ENCODE measurements at places on chromosomes 7 and 10. TPM values are rescaled to one million over a fixed set of nuclear protein-coding genes. Genes with fewer than 3 reads are reported as not detected.

Gene CTNNA3
- total RNA-seq: 0.29 TPM

Gene TMEM139
- 0.15 TPM for total RNA-seq

Gene AKR1C4
- not detected for total RNA-seq

Gene PIP
- total RNA-seq: not detected

Gene ANKRD7
- not detected for total RNA-seq

Gene GBX1
- total RNA-seq: not detected

Gene CUZD1
- total RNA-seq: not detected

Gene ZPBP
- not detected for total RNA-seq

GRCh38 chr10:46035923-46036849, 5.8 kb upstream of the NCOA4 start:
- no peak overlapping the region for H3K27ac ChIP-seq
- H3K27me3 ChIP-seq: no peaks in the 10 kb centered on the region
- H3K4me1 ChIP-seq: no peaks in the 10 kb centered on the region
- H3K4me3 ChIP-seq: no peak overlapping the region
- H3K36me3 ChIP-seq: no peaks in the 10 kb centered on the region
- no peak for DNase-seq

DNA sequence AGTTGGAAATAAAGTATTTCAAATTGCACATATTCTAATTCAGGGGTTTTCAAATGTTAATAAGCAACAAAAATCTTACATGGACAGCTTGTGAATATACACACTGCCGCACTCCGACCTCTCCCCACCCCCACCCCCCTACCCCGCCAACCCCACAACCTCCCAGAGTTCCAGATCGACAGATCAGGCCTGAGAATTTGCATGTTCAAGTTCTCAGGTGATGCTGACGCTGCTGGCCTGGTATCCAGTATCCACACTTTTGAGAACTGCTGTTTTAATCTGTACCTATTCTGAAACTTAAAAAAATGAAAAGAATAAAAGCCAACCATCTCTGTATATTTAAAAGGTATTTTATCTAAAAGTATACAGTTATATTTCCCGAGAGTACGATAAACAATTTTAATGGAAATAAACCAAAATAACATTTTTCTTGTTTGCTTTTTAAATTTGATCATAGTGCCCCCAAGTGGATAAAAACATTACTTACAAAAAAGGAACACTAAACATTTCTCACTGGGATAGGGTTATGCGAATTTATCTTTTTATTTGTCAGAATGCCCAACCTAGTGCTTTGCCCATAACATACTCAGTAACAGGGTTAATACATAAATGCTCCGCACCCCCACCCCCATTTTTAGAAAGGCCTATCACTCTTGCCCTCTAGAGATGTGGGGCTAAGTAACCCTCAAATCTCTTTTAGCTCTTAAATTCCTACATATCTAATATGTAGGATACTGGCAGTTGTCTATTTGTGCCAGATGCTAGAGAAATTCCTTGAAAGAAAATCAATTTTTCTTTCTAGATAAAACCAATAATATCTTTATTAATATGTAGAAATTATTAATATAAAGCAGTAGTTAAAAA, 166.3 kb downstream of the RNF133 start:
- H3K27me3 ChIP-seq: no peaks in the 10 kb centered on the region
- H3K4me3 ChIP-seq: no peak overlapping the region
- DNase-seq: no peak

DNA sequence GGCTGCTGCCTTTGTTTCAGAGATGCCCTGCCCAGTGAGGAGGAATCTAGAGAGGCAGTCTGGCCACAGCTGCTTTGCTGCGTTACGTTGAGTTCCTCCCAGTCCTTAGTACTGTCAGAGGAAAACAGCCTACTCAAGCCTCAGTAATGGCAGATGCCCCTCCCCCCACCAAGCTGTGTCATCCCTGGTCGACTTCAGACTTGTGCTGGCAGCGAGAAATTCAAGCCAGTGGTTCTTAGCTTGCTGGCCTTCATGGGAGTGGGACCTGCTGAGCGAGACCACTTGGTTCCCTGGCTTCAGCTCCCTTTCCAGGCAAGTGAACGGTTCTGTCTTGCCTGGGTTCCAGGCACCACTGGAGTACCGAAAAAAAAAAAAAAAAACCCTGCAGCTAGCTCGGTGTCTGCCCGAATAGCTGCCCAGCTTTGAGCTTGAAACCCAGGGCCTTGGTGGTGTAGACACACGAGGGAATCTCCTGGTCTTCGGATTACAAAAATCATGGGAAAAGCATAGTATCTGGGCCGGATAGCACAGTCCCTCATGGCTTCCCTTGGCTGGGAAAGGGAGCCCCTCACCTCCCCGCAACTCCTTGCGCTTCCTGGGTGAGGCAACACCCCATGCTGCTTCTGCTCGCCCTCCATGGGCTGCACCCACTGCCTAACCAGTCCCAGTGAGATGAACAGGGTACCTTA, 9.1 kb downstream of the SDHAF3 start:
- no peak for DNase-seq
- no peaks in the 10 kb centered on the region for H3K27me3 ChIP-seq
- no peak overlapping the region for H3K27ac ChIP-seq
- no peaks in the 10 kb centered on the region for H3K36me3 ChIP-seq
- no peak overlapping the region for H3K4me3 ChIP-seq

- H3K4me1 ChIP-seq: peaks cover 27% of the 10 kb centered on the region
- H3K27me3 ChIP-seq: peaks cover 17% of the 10 kb centered on the region
- H3K36me3 ChIP-seq: no peaks in the 10 kb centered on the region
- no peak overlapping the region for H3K4me3 ChIP-seq
These were observed 23.5 kb upstream of the BPGM start for GRCh38 chr7:134623193-134623592.

DNA sequence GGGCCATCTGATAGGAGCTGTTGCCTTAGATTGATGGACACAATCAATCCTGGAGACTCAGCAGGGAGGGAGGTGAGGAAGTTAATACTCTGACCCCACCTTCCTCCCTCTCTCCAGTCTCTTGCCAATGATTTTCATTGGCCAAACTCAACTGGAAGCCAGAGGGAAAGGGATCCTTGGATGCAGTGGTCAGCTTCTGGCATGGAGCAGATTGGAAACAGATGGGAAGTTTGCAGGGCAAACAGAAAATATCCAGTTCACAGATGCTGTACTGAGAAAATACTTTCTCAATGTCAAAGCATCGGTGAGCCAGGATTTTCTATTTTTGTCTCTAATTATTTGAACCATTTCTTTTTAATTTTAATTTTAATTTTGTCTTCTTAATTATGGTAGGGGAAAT, 170.8 kb downstream of the BBS9 start:
- no peaks in the 10 kb centered on the region for H3K36me3 ChIP-seq
- no peaks in the 10 kb centered on the region for H3K4me1 ChIP-seq
- no peaks in the 10 kb centered on the region for H3K27me3 ChIP-seq
- no peak for DNase-seq
- H3K27ac ChIP-seq: no peak overlapping the region

GRCh38 chr7:26777385-26777784, 87.0 kb downstream of the SKAP2 start:
- no peak for DNase-seq
- H3K36me3 ChIP-seq: no peaks in the 10 kb centered on the region
- H3K27me3 ChIP-seq: no peaks in the 10 kb centered on the region
- H3K27ac ChIP-seq: no peak overlapping the region
- no peak overlapping the region for H3K4me3 ChIP-seq

DNA sequence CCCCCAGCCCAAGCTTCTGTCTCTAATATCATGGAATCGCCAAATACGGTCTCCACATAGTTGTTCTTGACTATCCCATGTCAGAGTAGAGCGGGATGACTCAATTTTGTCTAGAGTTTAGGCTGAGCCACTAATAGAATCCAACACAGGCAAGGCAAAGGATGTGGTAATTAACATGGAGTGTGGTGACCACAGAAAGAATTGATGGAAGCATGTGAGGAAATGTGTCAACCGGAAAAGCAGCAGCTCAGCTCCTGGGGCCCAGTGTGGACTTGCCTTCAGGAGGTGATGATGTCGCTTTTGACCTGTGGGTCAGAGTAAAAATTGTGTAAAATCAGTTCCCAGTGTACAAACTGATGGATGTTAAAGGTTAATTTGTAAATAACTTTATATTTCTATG, 139.3 kb upstream of the KLF6 start:
- DNase-seq: no peak
- no peaks in the 10 kb centered on the region for H3K4me1 ChIP-seq
- H3K36me3 ChIP-seq: no peaks in the 10 kb centered on the region
- H3K4me3 ChIP-seq: no peak overlapping the region

- peaks cover under 1% of the 10 kb centered on the region for H3K4me1 ChIP-seq
- no peaks in the 10 kb centered on the region for H3K27me3 ChIP-seq
- no peak overlapping the region for H3K27ac ChIP-seq
- no peaks in the 10 kb centered on the region for H3K36me3 ChIP-seq
- H3K4me3 ChIP-seq: no peak overlapping the region
- DNase-seq: no peak
These were observed 364.8 kb upstream of the IGFBP3 start for GRCh38 chr7:46285878-46286277.

GRCh38 chr10:99850021-99850766, 67.8 kb downstream of the ABCC2 start:
- no peak overlapping the region for H3K4me3 ChIP-seq
- DNase-seq: no peak
- no peaks in the 10 kb centered on the region for H3K36me3 ChIP-seq

GRCh38 chr10:36345175-36345533, 703.1 kb upstream of the FZD8 start:
- H3K4me3 ChIP-seq: no peak overlapping the region
- H3K36me3 ChIP-seq: no peaks in the 10 kb centered on the region
- H3K27ac ChIP-seq: no peak overlapping the region
- DNase-seq: no peak
- H3K4me1 ChIP-seq: no peaks in the 10 kb centered on the region

- H3K4me3 ChIP-seq: peak overlapping the region; percentile 75
- peak overlapping the region; percentile 94 for H3K27ac ChIP-seq
- H3K4me1 ChIP-seq: peaks cover 45% of the 10 kb centered on the region
- H3K27me3 ChIP-seq: peaks cover 51% of the 10 kb centered on the region
These were observed 1.0 kb downstream of the CHST15 start for GRCh38 chr10:124092250-124092859.

DNA sequence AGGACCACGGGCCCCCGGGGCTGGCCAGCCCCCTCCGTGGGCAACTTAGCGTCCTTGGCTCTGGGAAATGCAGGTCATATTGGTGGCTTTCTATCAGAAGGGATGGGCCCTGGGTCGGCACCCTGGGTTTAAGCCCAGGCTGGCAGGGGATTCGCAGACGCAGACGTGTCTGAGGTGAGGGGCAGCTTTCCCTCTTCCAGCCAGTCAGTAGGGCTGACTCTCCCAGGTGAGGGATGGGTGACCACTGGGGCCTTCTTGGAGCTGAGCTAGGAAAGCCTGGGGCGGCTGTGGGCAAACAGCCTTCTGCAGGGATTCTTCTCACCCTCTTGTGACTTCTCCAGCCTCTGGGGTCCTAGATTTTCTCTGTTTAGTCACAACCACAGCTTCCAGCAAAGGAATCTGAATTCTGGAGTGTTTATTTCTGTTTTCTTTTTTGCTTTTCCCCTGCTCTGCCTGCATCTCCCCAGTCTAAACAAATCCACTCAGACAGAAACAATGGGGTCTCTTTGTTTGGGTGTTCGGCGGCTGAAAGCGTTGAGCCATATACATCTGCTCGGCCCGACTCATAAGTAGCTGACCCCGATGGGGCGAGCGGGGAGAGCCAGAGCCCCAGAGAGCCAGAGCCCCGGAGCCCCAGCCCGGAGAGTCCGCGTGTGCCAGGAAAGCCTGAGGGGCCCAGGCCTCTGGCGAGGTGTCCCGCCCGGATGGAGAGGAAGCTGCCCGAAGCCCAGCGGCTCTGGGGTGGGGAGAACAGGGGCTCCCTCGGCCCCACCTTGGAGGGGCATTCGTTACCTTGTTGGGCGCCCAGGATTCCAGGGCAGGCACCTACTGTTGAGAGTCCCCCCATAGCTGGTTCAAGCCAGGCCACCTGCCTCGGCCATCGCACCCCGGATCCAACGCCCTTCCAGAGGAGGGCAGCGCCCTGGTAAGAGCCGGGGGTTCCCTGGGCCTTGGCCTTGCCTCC, 2.0 kb downstream of the MNX1 start:
- H3K4me3 ChIP-seq: no peak overlapping the region
- H3K4me1 ChIP-seq: peaks cover 32% of the 10 kb centered on the region
- H3K27me3 ChIP-seq: peaks cover 36% of the 10 kb centered on the region
- DNase-seq: no peak
- H3K36me3 ChIP-seq: no peaks in the 10 kb centered on the region

DNA sequence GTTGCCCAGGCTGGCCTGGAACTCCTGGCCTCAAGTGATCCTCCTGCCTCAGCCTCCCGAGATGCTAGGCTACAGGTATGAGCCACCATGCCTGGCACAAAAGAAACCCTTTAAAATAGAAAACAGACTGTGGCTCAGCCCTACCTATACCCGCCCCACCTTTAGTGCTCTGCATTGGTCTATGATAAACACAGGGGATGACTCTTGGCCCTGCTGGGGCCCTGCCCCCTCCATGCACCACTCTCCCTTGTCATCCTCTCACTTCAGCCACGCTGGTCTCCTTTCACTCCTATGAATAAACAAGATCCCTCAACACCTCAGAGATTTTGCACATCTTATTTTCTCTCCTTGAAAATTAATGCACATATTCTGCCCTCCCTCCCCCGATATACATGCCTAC, 251.4 kb upstream of the KLF14 start:
- no peak for DNase-seq
- peaks cover 6% of the 10 kb centered on the region for H3K36me3 ChIP-seq
- no peak overlapping the region for H3K27ac ChIP-seq

DNA sequence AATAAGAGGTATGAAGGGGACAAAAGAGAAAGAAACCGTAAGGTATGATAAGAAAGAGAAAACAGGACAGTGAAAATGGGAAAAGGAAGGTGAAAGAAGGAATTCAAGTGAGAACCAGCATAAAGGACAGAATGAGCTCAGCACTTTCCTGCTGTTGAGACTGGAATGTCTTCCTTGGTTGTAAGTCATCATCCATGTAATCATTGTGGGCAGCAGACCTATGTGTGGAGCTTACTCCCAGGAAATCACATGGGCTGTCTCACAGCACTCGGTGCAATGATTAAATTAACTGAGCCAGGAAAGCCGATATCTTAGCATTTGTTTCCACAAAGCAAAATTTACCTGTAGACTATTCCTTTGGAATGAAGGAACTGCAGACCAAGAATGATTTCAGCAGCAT, 118.1 kb downstream of the PRKCQ start:
- H3K4me1 ChIP-seq: no peaks in the 10 kb centered on the region
- H3K4me3 ChIP-seq: no peak overlapping the region
- no peaks in the 10 kb centered on the region for H3K36me3 ChIP-seq
- no peak overlapping the region for H3K27ac ChIP-seq
- no peaks in the 10 kb centered on the region for H3K27me3 ChIP-seq

- no peak overlapping the region for H3K27ac ChIP-seq
- no peaks in the 10 kb centered on the region for H3K4me1 ChIP-seq
- no peak overlapping the region for H3K4me3 ChIP-seq
- peaks cover 4% of the 10 kb centered on the region for H3K36me3 ChIP-seq
- no peaks in the 10 kb centered on the region for H3K27me3 ChIP-seq
These were observed 42.4 kb downstream of the POT1 start for GRCh38 chr7:124887247-124887646.
